ENCODE measurements at places on chromosomes 2 and 18. TPM values are rescaled to one million over a fixed set of nuclear protein-coding genes. Genes with fewer than 3 reads are reported as not detected.

DNA sequence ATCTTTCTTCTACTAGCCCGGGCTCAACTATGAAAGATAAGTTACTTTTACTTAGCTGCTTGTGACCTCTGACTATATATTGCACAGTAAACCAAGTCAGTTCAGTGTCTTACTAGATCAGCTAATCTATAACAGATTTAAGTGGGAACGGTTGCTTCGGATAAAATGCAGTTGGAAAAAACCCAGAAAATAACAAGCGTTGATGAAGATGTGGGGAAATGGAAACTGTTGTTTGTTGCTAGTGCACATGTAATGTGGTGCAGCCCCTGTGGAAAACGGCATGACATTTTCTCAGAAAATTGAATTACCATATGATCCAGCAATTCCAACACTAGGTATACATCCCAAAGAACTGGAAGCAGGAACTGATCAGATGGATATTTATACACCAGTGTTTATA lies 248.5 kb downstream of the PRKCE start:
- no peaks in the 10 kb centered on the region for H3K27me3 ChIP-seq
- H3K27ac ChIP-seq: no peak overlapping the region
- H3K4me3 ChIP-seq: no peak overlapping the region
- H3K36me3 ChIP-seq: no peaks in the 10 kb centered on the region
- no peaks in the 10 kb centered on the region for H3K4me1 ChIP-seq
- no peak for DNase-seq

GRCh38 chr2:160199683-160200389 lies at the start of gene ITGB6:
Gene ITGB6 (minus strand): TSS chr2:160200272. CDS start chr2:160200063, 209 bp downstream.
- no peaks in the 10 kb centered on the region for H3K4me1 ChIP-seq
- H3K27me3 ChIP-seq: no peaks in the 10 kb centered on the region
- H3K27ac ChIP-seq: no peak within 1 kb of the TSS
- DNase-seq: no peak
- no peaks in the 10 kb centered on the region for H3K36me3 ChIP-seq

- no peak overlapping the region for H3K4me3 ChIP-seq
- DNase-seq: no peak
- H3K27me3 ChIP-seq: no peaks in the 10 kb centered on the region
- H3K27ac ChIP-seq: no peak overlapping the region
- H3K36me3 ChIP-seq: no peaks in the 10 kb centered on the region
Measured at GRCh38 chr2:152583512-152584229, 133.6 kb downstream of the PRPF40A start.

DNA sequence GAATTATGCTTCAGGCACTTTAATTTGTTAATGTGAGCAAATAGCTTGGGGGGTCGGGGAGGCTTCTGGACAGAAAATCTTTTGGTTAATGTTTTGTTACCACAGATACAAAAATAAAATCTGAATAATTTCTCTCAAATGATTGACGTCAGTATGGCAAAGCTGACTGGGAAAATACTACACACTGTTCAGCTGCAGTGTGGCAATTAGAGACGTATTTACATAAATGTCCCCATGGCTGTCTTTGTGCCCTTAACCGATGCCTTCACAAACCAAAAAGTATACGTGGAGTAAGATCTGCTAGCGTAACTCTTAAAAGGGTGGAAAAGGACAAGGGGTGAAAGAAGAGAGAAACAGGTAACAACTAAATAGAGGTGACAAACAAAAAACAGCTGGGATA lies 83.4 kb downstream of the ACTR2 start:
- no peaks in the 10 kb centered on the region for H3K36me3 ChIP-seq
- no peak overlapping the region for H3K4me3 ChIP-seq
- no peaks in the 10 kb centered on the region for H3K4me1 ChIP-seq
- H3K27ac ChIP-seq: no peak overlapping the region
- H3K27me3 ChIP-seq: no peaks in the 10 kb centered on the region
- no peak for DNase-seq

- no peak overlapping the region for H3K27ac ChIP-seq
- no peaks in the 10 kb centered on the region for H3K36me3 ChIP-seq
- H3K27me3 ChIP-seq: no peaks in the 10 kb centered on the region
- no peaks in the 10 kb centered on the region for H3K4me1 ChIP-seq
Measured at GRCh38 chr18:463403-463802, 37.1 kb downstream of the COLEC12 start.

GRCh38 chr18:50142441-50143120 lies 52.4 kb downstream of the MYO5B start:
- no peaks in the 10 kb centered on the region for H3K4me1 ChIP-seq
- no peak overlapping the region for H3K4me3 ChIP-seq
- no peak for DNase-seq
- no peaks in the 10 kb centered on the region for H3K27me3 ChIP-seq
- no peak overlapping the region for H3K27ac ChIP-seq

DNA sequence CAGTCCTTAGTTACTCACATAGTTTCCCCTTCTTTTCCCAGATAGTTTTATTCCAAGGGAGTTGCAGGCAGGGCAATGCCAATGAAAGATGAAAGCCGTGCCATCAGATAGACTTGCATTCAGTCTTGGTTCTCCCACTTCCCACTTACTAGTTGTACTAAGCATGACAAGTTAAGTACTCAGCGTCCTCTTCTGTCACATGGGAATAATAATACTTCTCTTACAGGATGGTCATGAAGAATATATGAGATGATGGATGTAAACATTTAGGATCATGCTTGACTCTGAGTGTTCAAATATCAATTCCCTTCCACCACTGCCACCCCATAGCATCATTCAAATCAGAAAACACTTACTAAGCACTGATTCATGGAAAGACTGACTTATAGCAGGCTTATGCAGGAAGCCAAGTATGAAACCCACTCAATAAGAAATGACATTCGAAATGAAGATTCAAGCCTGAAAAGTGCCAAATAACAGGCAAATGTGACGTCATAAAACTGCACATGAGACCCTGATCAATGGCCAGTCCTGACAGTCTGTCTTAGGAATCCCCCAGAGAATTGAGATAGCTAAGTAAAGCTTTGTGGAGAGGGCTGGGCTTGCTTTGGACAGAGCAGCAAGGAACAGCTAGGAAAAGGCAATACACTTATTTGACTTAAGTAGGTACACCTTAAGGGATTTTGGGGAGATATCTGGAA lies 11.1 kb upstream of the EVA1A start:
- no peaks in the 10 kb centered on the region for H3K4me1 ChIP-seq
- peaks cover under 1% of the 10 kb centered on the region for H3K27me3 ChIP-seq
- no peak overlapping the region for H3K4me3 ChIP-seq
- no peak overlapping the region for H3K27ac ChIP-seq

The LOXL3 gene
- total RNA-seq: 0.81 TPM

- H3K27ac ChIP-seq: no peak overlapping the region
- H3K36me3 ChIP-seq: no peaks in the 10 kb centered on the region
- no peak for DNase-seq
- no peaks in the 10 kb centered on the region for H3K4me1 ChIP-seq
- no peaks in the 10 kb centered on the region for H3K27me3 ChIP-seq
Measured at GRCh38 chr2:13067508-13067907, 350.8 kb downstream of the TRIB2 start.

The PIEZO2 gene
- total RNA-seq: not detected

The KYNU gene
- total RNA-seq: 1.4 TPM

DNA sequence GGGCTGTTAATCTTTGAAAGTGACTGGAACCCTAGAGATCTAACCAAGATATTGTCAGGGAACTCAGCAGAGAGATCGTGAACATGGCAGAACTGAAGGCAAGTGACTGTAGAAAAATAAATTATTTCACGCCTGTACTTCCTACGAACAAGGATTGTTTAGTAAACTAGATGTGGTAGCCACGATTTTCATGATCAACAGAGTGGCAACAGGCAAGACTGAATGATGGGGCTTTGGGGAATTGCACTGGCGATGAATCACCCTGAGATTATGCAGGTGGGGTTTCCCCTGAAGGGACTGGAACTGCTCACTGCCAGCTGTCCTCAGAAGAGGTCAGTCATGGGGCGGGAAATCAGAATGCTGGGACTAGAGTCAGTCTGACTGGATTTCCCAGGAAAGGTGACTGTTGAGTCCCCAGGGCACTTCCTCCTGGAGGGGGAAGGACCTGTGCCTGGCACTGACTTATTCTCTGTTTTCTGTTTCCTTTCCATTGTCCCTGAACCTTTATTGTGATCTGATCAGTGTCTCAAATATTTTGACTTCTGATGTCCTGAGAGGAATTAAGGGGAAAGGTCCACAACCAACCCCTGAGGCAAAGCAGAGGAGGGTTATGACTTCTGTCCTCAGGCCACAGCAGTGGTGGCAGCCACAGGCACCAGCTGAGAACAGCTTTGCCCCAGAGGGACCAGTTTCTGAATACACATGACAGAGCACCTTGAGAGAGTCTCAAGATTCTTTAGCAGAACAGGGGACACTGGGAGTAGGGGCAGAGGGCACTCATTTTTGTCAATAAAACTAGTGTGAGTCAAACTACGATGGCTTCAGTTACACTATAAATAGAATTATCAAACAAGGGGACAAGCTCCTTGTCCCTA lies 70.0 kb downstream of the NAB1 start:
- DNase-seq: no peak
- H3K4me3 ChIP-seq: no peak overlapping the region
- no peaks in the 10 kb centered on the region for H3K4me1 ChIP-seq
- H3K36me3 ChIP-seq: no peaks in the 10 kb centered on the region

GRCh38 chr18:41767960-41768359 lies 187.1 kb upstream of the PIK3C3 start:
- H3K4me1 ChIP-seq: no peaks in the 10 kb centered on the region
- no peak for DNase-seq

DNA sequence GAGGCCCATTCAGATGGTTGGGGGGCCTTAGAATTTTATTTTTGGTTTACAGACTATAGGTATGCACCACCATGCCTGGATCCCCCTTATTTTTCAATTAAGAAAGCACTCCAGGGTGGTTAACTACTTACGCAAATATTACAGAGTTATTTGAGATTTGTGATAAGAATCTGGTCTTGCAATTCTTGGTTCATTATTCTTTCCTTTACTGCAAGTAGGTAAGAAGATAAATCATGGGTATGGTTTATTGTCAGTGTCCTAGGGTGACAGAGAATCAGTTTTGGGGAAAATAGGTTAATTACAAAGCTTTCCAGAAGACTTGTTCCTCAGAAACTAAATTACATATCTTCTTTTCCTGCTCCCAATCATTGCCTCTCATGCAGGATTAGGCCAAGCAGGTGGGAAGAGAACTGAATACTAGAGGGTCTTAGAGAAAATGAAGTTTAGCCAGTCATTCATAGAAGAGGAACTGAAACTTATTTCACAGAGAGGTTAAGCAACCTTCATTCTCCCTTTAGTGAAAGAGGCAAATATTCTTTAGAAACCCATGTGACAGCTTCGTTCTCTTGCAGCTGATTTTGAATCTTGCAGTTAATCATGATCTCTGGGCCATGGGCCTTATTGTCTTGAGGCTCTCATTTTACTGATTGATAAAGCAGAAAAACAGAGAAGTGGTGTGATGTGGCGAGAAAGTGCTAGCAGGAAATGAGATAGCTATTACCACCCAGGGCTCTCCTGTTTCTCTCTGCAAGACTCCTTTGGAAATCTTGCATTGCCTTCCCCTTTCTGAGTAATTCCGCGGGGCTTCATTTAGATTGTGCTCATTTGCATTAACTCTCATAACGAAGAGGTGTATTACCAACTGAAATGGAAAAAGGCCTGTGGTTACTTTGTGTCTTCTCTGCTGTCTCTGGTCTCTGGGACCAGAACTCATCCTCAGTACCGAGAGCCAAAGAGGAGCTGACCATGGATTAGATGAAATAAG lies 44.8 kb upstream of the ARHGAP25 start:
- no peak for DNase-seq
- no peak overlapping the region for H3K4me3 ChIP-seq
- no peaks in the 10 kb centered on the region for H3K4me1 ChIP-seq

The CXCR1 gene
- total RNA-seq: 1.0 TPM

The MARCO gene
- not detected for total RNA-seq

- no peaks in the 10 kb centered on the region for H3K36me3 ChIP-seq
- no peak for DNase-seq
- H3K27ac ChIP-seq: no peak overlapping the region
- H3K4me3 ChIP-seq: no peak overlapping the region
Measured at GRCh38 chr2:8421658-8422449, 260.0 kb upstream of the ID2 start.

GRCh38 chr2:20961858-20962257 lies 82.0 kb downstream of the APOB start:
- no peak overlapping the region for H3K27ac ChIP-seq
- H3K4me1 ChIP-seq: no peaks in the 10 kb centered on the region
- H3K27me3 ChIP-seq: no peaks in the 10 kb centered on the region
- H3K36me3 ChIP-seq: no peaks in the 10 kb centered on the region

DNA sequence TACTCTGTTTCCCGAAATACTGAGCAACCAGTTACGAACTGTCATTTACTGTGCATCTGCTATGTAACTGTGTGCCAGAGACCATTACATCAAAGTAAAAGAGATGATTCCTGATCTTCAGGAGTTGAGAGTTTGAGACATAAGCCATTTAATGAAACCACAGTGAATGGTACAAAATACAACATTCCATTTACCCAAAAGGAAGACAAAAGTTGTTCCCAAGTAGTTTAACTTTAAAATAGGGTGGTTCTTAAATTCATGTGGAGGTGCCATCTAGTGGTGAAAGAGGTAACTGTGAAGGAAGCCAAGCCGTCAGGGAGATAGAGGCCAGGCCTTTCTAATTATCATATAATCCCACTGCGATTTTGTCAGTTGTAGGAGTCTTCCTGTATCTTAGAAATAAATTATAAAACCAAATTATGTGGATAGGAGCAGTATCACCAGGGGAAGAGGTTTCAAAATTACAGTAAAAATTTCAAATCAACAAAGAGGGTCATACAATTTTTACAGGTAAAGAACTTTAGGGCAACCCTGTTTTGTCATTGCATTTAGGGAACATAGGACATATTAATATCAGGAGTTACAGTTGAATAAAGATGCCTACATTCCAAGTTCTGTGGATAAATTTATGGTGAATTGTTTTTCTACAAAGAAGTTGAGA lies 67.7 kb downstream of the EPAS1 start:
- peak; percentile 20 for DNase-seq
- H3K27me3 ChIP-seq: no peaks in the 10 kb centered on the region
- H3K4me1 ChIP-seq: peaks cover 29% of the 10 kb centered on the region
- H3K27ac ChIP-seq: no peak overlapping the region
- H3K4me3 ChIP-seq: no peak overlapping the region
- H3K36me3 ChIP-seq: no peaks in the 10 kb centered on the region

The CD302 gene
- total RNA-seq: 30.5 TPM

DNA sequence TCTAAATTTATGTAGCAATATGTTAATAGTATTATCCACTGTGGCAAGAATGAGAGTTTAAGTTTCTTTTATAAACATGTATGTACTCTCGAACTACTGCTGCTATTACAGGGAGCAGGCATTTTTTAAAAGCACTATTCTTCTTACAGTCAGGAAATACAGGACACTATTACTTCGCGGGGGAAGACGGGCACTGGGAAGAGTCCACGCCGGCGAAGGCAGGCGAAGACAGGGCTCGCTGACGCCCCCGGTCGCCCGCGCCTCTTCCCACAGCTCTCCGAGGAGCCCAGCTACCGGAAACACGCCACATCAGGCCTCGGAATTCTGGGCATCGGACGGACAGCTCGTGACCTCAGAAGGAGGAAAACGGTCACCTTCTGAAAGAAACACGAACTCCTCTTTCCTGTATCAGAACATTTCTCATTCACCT lies 90.2 kb downstream of the FAM161A start:
- H3K36me3 ChIP-seq: peaks cover 4% of the 10 kb centered on the region
- peak overlapping the region; percentile 93 for H3K27ac ChIP-seq
- peak overlapping the region; percentile 71 for H3K4me3 ChIP-seq
- no peak for DNase-seq
- H3K4me1 ChIP-seq: peaks cover 9% of the 10 kb centered on the region

GRCh38 chr2:55418072-55418471 lies 1.6 kb downstream of the CCDC88A start:
- DNase-seq: no peak
- no peak overlapping the region for H3K27ac ChIP-seq
- H3K27me3 ChIP-seq: no peaks in the 10 kb centered on the region
- H3K4me1 ChIP-seq: no peaks in the 10 kb centered on the region

The ZRANB3 gene
- 7.3 TPM for total RNA-seq

GRCh38 chr18:48445540-48445939 lies 36.4 kb upstream of the ZBTB7C start:
- DNase-seq: peak; percentile 75
- no peak overlapping the region for H3K4me3 ChIP-seq
- no peak overlapping the region for H3K27ac ChIP-seq
